ENCODE measurements at places on chromosomes 6 and 20.
A peak's percentile ranks its signal among the peaks of the same experiment; 100 is the strongest.

DNA sequence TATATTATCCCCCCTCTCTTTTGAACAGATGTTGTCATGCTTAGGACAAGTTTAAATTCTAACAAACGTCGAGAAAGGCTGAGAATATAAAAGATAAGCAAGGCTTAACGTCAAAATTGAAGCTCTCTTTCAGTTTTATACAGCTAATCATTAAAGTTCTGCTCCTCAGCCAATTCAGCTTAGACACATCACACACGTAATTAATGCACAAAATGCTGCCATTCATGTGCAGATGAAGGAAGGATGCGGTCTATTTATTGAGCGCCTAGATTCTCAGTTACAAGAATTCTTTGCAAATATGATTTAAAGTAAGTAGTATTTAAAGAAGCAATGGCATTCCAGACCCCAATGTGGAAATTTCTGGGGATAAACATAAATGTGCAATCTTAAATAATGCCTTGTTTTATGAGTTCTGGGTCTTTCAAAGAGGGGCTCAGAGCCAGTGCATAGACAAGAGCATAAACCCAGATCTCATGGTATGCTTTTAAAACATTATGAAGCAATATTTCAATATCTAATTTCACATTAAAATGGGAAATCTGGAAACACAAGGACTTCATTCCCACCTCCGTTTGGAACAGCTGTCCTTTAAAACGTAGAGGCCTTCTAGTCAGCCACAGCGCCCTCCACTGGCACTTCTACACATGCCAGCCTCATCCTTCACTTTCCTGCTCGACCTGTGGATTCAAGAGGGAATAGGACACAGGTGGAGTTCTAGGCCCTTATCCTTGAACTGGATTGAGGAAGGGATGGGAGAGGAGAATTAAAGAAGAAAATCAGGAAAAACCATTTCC is 85.8 kb downstream of the LYRM4 start:
- no peak for DNase-seq

GRCh38 chr6:158730541-158730907 is 80.7 kb downstream of the SYTL3 start:
- no peak for DNase-seq

DNA sequence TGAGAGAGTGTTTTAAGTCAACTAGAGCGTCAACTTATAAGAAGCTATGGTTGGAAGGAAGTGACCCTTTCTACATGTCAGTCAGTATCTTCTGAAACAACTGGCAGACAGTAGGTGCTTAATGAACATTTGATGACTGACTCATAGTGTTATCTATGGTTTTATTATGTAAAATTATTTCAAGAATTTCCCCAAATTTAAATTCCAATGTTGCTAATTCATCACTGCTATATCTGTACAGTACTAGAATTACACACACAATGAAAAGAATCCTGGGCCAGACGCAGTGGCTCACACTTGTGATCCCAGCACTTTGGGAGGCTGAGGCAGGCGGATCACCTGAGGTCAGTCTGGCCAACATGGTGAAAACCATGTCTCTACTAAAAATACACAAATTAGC is 721.4 kb upstream of the FLRT3 start:
- no peak for DNase-seq

DNA sequence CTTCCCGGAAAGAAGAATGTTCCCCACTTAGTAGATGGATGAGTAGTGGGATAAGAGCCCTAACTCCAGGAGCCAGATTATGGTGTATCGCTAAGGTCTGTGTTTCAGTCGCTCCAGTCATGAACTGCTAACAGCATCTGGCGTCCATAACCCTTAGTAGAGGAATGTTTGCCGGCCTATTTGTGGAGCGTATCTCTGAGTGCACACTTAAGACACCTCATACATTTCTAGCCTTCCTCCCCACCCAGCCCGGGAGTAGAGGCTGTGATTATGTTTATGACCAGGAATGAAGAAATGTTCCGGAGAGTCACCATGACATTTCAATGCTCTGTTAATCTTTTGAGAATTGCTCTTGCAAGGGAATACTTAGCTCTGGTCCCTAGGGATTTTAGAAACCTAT is 251.1 kb upstream of the SOX4 start:
- DNase-seq = no peak

DNA sequence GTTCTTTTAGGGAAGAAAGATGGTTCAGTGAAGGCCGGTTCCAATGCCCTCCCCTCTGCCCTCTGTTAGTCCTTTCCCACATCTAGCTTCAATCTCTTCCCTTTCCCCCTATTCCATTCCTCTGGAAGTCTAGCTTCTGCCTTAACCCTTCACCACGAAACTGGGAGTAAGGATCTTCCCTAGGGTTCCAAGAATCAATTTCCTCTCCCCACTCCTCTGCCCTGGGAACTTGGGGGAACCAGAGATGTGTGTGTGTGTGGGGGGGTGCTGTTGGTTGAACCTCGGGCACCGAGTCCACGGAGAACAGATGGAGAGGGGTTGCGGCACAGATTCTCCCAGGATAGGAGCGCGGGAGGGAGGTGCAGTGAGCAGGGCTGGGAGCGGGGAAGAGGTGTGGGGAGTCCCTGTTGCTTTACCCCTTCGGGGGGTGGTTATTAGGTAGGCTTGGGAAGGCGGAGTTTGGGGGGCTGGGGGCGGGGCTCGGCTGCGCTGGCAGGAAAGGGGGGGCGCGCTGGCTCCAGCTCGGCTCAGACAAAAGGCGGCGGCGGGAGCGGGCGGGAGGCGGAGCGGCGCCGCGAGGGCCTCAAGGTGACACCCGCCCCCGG is at the start of gene TMEM151B:
TMEM151B (plus strand) TSS at position 530 of the 605 bp plus-strand sequence. CDS start 293 bp downstream, outside the sequence.
- DNase-seq = no peak

- no peak for DNase-seq
These were observed 42.4 kb upstream of the ZBP1 start for GRCh38 chr20:57662456-57663240.

DNA sequence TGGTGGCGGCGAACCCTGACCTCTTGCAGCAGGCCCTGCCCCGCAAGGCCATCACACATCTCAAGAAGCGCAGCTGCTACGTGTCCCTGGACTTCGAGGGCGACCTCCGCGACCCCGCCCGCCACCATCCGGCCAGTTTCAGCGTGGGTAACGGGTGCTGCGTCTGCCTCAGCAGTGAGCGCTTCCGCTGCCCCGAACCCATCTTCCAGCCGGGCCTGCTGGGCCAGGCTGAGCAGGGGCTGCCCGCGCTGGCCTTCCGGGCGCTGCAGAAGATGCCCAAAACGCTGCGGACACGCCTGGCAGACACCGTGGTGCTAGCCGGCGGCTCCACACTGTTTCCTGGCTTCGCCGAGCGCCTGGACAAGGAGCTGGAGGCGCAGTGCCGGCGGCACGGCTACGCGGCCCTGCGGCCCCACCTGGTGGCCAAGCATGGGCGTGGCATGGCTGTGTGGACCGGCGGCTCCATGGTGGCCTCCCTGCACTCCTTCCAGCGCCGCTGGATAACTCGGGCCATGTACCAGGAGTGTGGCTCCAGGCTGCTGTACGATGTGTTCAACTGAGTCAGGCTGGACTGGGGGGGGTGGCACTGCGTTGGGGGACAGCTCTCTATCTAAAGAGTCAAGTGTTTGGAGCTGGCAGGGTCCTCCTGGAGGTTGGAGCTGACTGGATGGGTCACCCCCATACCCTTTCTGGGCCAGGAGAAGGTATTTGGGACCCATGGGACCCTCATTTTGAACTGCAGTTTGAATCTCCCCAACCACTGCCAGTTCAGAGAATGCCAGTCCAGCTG is 1.1 kb downstream of the ACTL10 start:
- DNase-seq = peak; percentile 89

DNA sequence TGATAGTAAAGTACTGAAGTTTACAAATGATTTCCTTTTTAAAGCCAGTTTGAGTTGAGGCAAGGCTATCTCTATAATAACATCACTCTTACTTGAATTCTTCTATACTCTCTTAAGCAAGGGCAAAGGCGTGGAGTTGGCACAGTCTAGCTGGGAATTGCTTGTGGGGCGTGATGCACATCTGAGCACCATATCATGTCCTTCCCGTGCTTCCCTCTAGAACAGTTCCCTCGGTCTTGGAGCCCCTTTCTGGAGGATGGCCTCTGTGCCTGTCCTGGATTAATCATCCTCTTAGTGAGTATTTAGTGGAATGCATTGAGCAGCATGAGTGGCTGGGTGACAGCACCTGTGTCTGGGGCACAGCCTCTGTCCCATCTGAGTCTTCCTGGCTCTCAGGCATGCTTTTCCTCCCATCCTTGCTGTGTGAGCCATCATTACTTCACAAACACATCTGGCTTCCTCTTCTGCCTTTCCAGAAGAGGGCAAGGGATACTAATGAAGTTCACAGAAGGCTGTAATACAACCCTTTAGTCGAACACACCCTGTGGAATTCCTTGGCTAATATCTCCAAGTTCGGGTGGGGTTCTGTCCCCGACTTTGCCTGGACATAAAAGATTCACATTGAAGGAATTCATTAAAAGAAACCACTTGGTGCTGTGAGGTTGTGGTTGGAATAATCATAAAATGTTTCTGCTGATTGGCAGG is 188.2 kb downstream of the FNDC1 start:
- no peak for DNase-seq

- DNase-seq = no peak
These were observed 10.9 kb downstream of the SLC32A1 start for GRCh38 chr20:38735172-38735571.

DNA sequence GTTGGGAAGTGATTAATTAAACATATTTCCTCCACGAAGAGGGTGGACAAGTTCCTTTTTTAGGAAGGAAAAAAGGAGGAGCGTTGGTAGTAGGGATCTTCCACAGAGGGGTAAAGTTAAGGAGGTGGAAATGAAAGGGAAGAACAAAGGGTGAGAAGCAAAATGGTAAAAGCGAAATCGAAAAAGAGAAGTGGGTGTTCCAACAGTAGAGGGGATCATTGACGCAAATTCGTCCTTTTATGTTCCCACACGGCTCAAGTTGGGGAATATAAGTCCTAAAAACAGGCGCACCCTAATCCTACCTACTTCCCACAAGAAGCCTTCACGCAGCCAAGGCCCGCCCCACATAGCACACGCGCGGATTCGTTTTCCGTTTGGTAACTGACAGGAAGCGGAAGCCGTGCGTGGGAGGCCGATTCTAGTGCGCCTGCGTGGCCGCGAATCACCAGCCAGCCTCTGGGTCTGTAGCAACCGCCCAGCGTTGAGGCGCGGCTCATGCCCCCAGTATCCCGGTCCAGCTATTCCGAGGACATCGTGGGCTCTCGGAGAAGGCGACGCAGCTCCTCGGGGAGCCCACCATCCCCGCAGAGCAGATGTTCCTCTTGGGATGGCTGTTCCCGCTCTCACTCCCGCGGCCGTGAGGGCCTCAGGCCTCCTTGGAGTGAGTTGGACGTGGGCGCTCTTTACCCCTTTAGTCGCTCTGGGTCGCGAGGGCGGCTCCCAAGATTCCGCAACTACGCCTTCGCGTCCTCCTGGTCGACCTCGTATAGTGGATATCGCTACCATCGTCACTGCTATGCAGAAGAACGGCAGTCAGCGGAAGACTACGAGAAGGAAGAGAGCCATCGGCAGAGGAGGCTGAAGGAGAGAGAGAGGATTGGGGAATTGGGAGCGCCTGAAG is at the start of gene NKAPL:
NKAPL (plus strand) TSS at position 421 of the 901 bp plus-strand sequence; CDS start at position 496, 75 bp downstream.
- DNase-seq = peak; percentile 34

- no peak for DNase-seq
These were observed 24.4 kb downstream of the UST start for GRCh38 chr6:148771212-148771601.

DNA sequence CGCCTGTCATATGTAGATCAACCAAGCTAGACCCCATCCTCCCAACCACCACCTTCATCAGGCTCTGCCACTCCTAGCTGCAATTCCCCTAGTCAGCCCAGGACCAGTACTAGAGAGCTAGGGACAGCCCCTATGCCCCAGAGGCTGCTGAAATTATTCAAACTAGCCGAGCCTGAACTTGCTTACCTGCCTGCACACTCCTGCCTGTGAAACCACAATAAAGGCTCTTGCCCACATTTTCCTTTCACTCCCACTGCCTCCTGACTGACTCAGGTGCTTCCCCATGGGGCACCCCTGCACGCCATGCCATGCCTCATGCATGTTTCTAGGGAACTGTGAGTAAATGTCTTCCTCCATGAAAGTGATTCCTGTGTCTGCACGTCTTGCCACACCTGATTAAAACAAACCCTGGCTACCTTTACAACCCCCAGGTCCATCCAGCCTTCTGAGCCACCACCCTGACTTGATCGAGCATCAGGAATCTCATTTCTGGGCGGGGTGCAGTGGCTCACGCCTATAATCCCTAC is 66.5 kb upstream of the IER3 start:
- peak; percentile 89 for DNase-seq

DNA sequence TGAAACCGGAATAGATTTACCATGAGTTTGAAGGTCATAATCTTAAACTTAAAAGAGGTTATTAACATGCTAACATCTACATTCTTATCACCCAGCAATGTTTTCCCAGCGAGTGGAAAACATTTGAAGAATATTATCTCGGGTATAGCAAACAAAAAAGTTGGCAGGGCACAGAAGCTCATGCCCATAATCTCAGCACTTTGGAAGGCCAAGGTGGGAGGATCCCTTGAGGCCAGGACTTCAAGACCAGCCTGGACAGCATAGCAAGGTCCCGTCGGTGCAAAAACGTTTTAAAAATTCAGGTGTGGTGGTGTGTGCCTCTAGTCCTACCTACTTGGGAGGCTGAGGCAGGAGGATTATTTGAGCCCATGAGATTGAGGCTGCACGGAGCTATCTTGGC is 213.5 kb downstream of the MANEA start:
- no peak for DNase-seq

DNA sequence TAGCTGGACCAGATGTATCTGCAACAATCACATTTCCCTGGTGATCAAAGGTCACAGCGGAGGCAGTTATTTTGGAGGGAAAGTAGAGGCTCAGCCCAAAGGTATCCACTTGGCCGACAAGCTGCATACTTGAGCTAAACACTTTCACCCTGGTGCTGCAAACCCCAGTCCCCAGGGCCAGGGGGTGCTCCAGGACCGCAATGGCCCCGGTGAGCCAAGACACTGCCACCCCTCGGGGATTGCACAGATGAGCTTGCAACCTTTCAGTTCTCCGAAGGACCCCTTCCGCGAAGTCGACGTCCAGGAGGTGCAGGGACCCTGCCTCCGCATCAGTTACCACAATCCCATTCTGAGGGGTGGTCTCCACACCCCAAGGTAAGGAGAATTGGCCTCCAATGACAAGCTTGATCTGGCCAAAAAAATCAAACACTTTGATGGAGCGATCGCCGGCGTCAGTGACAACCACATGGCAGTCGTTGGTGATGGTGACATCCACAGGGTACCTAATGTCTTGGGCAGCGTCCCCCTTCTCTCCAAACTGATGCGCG is 823 bp downstream of the NHLRC1 start:
- no peak for DNase-seq

DNA sequence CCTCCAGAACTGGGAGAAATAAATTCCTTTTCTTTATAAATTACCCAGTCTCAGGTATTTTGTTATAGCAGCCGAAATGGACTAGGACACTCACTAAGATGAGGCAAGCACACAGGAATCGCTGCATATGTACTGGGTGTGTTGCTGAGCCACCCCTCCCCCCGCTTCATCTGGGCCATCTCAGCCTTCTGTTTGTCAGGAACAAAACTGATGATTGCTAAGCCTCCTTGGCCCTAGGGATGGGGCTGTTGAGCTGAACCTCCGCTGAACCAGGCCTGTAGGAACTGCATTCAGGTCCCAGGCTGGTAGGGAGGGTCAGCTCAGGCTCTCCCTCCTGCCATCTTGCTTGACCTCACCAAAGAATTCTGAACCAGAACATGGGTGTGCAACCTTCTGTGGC is 108.6 kb downstream of the MAP3K7 start:
- no peak for DNase-seq

Data from activated CD4-positive, alpha-beta T cell treated with anti-CD3 and anti-CD28 coated beads, Interleukin-10, Interleukin-2, amounts not matched to agents 100 ng/mL and 50 ng/mL, durations not matched to agents 16 hours and 8 hours (primary cell).